ENCODE measurements at places on chromosomes 11 and 22.
A peak's percentile ranks its signal among the peaks of the same experiment; 100 is the strongest.

- no peak for DNase-seq
Observed at GRCh38 chr11:131938351-131938751, 567.9 kb downstream of the NTM start.

GRCh38 chr11:81596704-81597103 is 1137.0 kb downstream of the FAM181B start:
- no peak for DNase-seq

DNA sequence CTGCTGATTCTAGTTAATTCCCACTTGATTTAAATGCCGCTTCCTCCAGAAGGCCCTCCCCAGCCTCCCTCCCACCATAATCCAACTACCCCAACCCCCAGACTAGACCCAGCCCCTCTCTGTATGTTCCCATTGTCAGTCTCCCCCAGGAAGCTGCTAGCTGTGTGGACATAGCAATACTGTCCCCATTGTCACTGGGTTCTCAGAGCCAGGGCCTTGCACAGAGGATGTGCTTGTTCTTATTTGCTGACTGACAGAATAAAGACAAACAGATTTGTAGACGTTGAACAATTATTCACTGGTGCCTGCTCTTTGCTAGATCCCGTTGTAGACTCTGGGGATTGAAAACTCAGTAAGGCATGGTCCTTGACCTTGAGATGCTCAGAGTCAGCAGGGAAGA is 45.7 kb upstream of the NAV2 start:
- no peak for DNase-seq

DNA sequence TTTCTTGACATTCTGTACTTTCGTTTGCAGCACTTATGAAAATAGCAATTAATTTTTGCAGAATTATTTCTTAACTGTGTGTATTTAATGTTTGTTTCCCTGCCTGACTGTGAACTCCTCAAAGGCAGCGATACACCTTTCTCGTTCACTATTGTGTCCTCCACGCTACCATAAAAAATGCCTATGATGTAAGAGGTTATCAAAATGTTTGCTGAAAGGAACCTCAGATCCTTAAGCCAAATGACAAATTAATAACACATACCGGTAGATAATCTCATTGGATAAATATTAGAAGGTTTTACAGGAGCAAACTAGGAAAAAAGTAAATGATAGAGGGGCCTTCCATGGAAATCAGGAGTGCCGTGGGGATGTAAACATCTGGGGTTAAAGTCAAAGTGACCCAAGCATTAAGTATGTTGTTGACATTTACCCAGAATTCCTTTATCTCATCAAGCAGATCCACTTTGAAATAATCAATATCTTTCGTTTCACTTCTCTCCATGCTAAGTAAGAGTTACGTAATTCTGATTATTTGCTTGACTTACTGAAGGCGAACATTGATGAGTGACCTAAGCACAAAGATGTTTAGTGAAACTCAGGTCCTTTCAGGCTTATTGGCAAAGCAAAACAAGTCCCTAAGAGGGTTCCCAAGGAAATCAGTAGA is 2.6 kb upstream of the OOSP3 start:
- no peak for DNase-seq

DNA sequence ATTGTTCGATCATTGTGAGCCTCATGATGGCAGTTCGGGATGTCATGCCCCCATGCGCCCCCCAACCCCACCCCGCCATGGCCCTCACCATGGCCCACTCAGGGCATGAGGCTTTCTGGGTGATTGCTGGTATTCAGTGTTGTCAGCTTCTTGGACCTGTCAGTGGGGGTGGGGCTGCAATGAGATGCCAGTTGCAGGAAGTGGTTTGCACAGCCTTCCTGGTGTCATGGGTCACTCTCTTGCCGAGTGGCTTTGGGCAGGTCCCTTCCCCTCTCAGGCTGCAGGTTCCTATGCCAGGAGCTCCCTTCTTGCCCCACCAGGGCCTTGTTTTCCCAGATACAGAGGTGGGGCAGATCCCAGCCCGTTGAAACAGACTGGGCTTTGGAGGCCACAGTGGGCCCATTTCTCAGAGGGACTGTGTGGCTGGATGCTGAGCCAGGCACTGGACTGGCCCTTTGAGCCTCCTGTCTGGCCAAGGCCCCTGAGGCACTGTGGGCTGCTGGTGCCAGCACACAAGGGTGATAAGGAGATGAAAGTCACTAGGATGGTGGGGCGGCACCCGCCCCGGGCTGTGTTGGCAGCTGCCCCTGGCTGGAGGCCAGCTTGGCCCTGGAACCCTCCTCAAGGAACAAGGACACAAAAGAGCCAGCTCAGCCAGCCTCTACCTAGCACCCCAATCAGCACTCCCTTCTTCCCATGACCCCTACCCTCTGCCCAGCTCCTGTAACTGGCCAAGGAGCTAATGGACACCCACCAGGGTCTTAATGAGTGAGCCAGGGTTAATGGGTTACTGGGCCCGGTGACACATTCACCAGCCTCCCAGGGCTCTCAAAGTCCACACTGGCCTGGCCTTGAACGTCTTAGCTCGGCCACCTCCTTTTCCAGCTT is 1.5 kb upstream of the GGT1 start:
- DNase-seq, result peak; percentile 57

DNA sequence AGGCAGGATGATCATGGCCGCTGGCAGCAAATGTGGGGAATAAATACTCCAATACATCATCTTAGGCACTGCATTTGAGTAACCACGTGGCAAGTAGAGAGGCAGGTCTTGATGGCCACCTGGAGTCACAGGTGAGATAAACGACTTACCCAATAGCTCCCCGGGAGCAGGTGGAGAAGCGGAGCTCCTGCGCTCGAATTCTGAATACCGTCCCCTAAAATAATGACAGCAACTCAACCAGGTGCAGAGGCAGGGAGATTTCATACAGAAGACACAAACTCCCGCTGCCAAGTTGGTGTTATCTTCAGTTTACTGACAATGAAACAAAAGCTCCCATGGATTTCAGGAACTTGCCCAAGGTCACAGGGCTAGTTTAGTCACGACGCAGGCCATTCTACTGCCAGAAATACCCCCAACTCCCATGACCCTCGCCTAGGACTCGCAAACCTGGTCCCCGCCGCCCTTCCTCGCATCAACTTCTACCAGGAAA is 437 bp downstream of the SLC43A3 start:
- no peak for DNase-seq

DNA sequence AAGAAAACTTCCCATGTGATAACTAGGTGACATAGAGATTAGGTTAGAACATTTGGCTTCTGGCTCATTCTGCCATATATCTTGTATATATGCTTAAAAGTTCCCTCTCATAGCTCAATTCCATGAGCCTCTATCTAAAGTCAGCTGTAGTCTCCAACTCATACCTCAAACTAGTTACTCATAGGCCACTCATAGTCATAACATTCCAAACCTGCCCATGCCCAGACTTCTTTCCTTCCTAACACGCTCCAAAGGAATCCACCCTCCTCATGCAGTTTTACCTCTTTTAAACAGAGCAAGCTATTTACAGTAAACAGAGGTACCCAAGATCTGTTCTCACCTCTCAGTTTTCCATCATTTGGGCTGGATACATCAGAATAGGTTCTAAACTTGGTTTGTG is 39.4 kb downstream of the GLYATL2 start:
- no peak for DNase-seq

DNA sequence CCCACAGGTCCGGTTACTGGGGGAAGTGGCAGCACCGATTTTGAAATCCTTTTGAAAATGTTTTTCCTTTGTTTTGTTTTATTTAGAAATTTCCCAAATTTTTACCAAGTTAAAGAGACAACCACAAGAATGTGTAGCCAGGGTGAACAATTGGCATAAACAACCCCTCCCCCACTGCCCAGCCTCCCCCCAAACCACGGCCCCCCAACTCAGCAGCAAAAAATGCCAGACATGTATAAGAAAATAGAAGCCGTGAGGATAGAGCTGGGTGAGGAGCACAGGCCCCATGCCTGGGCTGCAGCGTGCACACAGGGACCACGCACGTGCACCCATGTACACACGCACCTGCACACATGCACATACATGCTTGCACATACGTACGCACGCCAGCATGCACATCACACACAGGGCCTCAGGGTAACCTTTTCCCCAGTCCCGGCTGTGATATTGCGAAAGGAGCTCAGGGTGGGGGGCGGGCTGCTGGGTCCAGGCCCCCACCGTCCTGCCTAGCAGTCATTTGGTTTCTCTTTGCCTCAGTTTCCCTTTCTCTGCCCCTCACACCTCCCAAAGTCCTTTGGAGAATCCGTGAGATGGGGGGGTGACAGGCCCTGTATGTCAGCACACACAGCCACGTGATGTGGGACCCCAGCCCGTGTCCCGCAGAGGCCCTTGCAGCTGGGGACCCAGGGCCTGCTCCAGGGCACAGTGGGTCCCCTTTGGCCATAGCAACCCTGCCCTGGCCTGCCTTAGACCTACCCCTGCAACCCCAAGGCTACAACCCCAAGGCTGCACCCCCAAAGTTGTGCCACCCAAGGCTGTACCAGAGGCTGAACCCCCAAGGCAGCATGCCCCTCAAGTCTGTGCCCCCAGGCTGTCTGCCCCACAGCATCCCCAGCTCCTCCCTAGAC is 42.9 kb downstream of the IGF2 start:
- DNase-seq, result peak; percentile 6

GRCh38 chr11:85751724-85752123 is 59.2 kb downstream of the SYTL2 start:
- no peak for DNase-seq

GRCh38 chr11:87456499-87456898 is 418.8 kb downstream of the TMEM135 start:
- no peak for DNase-seq

DNA sequence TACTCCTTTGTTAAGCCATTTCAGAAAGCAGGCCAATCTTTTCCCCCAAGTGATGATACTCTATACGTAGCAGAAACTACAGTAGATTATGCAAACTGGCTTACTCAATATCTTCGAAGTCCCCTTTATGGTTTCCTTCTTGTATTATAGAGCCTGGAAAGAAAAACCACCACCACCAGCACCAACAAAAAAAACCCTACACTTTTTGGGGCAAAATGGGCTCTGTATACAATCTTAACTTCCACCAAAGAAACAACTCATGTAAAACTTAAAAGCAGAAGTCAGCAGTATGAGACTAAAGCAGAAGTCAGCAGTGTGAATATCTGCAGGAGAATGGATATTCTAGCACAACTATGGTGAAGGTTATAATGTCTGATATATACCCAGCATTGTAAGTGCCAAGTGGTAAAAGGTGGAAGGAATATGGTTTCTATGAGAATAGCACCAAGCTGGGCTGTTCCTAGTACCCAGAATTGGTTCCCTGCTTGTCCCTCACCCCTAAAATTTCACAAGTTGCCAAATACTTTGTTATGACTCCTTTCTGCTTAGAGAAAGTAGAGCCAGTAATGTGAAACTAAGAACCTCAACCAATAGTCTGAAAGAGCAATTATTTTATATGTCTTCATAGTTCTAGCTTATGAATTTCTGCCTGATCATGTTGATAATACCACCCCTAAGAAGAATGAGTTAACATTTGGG is 252.1 kb downstream of the SBF2 start:
- DNase-seq, result no peak

DNA sequence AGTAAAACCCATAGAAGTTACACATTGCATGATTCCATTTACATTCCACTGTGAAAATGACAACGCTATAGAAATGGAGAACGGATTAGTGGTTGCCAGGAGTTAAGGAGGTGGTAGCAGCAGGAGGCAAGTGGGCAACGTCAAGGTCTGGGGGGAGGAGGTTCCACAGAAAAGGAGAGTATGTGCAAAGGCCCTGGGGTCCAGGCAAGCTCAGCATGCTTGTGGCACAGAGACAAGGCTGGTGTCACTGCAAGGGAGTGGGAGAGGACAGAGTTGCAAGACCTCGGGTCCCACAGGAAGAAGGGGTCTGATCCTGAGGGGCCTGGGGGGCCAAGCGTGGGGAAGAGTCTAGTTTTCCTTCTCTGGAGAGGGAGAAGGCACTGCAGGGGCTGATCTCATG is 240.8 kb downstream of the MN1 start:
- no peak for DNase-seq

DNA sequence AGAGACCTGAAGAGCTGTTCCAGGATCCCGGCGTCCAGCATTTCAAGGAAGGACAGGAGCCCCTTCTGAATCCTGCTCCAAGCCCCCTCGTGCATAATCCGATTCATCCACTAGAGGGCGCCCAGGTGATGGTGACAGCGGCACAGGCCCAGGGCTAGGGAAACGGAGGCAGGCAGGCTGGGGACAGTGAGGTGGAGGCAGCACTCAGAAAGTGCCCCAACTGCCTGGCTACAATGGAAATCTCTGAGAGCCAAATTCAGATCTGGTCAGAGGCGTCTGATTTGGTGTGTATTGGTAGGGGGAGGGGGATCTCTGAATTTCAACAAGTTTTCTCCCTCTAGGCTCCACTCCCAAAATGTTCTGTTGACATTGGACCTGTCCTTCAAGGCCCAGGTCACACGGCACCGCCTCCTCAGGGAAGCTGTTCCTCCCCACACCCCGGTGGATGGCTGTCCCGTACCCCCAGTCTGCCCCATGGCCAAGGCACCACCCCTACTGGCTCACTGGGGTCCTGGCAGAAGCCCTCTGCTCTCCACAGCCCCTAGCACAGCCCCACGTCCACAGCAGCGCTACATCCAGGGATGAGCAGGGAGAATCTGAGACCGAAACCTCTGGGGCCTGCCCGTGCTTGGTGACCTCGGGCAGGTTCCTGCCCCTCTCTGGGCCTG is 142.9 kb downstream of the CRYBB2 start:
- peak; percentile 44 for DNase-seq

DNA sequence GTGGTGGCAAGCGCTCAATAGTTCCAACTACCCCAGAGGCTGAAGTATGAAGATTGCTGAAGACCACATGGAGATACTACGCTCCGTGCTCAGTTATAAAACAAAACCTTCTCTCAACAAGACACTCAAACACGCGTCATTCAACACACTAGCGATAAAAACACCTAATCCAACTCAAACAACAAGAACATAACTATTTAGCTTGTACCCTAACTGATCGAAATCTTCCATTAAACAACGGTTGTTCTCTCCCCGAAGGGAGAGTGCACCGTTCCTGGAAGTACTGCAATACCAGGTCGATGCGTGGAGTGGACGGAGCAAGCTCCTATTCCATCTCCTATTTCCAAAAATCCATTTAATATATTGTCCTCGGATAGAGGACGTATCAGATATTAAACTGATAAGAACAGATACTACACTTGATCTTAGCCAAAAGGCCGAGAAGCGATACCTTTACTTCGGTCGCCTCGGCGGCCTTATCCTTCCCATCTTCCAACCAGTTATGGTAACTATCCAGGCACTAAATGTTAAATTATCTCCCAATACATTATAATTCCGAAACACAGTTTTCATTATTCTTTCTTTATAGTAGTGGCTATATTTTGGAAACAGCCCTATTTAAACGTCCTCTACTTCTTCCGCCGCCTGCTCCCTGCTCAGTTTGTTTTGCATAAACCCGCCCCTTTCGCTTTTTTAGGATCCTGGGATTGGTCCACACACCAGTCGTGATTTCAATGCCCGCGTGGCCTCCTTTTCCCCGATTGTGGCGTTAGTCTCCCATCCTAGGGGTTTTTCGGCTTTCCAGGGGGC is 2.2 kb upstream of the WDR74 start:
- DNase-seq, result peak; percentile 94

GRCh38 chr11:134266841-134267251 is 9.3 kb upstream of the GLB1L3 start:
- DNase-seq, result no peak
